Endodermal cell (in vitro differentiated cells): ENCODE measurements at places on chromosomes 5 and 9. TPM values are rescaled to one million over a fixed set of nuclear protein-coding genes. Genes with fewer than 3 reads are reported as not detected.

GRCh38 chr9:32875242-32875641 is 91.9 kb downstream of the TMEM215 start:
- H3K36me3 ChIP-seq = no peaks in the 10 kb centered on the region
- no peak overlapping the region for H3K4me3 ChIP-seq
- H3K27ac ChIP-seq = no peak overlapping the region

GRCh38 chr5:31731016-31731415 is 92.1 kb downstream of the PDZD2 start:
- no peak overlapping the region for H3K27ac ChIP-seq
- no peaks in the 10 kb centered on the region for H3K4me1 ChIP-seq
- no peak overlapping the region for H3K4me3 ChIP-seq

The TMC1 gene
- total RNA-seq = not detected in 3 replicates

The SLC45A2 gene
- 0.20 and 0.27 TPM in 2 replicates for total RNA-seq

- no peak overlapping the region for H3K27ac ChIP-seq
- H3K36me3 ChIP-seq = no peaks in the 10 kb centered on the region
- no peak for DNase-seq
- no peaks in the 10 kb centered on the region for H3K4me1 ChIP-seq
Measured at GRCh38 chr9:31259824-31260223, 1124.6 kb upstream of the ACO1 start.

- no peak overlapping the region for H3K4me3 ChIP-seq
- H3K27me3 ChIP-seq = no peaks in the 10 kb centered on the region
- DNase-seq = peak; percentile 74
- H3K4me1 ChIP-seq = no peaks in the 10 kb centered on the region
- peaks cover 31% of the 10 kb centered on the region for H3K36me3 ChIP-seq
- no peak overlapping the region for H3K27ac ChIP-seq
Measured at GRCh38 chr5:1515921-1516571, 7.7 kb downstream of the LPCAT1 start.

DNA sequence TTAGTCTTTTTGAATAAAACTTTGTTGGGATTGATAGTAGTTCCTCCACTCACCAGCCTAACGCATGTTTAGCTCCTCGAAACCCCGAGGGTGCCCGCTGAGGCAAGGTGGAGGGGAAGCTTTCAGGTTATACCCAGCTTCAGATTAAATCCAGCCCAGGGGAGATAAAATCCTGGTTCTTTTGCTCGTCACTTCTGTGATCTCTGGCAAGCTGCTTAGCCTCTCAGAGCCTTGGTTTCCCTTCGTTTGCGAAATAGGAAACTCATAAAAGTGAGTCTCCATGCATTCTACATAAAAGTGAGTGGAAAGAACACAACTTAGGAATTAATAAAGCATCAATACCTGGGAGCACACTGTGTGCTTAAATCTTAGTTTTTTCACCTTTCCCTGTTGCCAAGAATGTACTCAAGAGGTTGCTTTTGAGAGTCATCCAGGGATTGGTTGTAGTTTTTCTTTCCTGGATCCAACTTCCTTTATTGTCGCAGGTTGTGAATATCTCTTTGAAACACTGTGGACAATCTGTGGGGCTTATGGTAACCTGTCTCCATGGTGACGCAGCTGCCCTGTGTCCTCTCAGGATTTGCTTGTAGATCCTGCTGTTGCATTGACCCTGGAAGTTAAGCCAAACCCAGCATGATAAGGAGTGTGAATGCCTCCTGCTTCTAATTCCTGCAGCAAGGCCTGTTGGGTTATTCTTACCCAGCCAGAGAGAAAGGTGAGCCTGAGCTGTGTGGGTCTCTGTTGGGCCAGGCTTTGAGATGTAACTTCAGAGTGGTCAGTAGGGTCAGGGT is 2.0 kb downstream of the GALNT12 start:
- no peak overlapping the region for H3K27ac ChIP-seq
- peaks cover 29% of the 10 kb centered on the region for H3K4me1 ChIP-seq
- peak overlapping the region; percentile 56 for H3K4me3 ChIP-seq
- H3K27me3 ChIP-seq = peaks cover 19% of the 10 kb centered on the region

The CTNNAL1 gene
- total RNA-seq = 74.7 to 88.0 TPM (median 82.1 TPM) in 3 replicates

GRCh38 chr9:126292736-126293521 is 33.7 kb upstream of the MVB12B start:
- DNase-seq = no peak
- H3K4me3 ChIP-seq = no peak overlapping the region
- no peaks in the 10 kb centered on the region for H3K36me3 ChIP-seq
- H3K27ac ChIP-seq = no peak overlapping the region
- no peaks in the 10 kb centered on the region for H3K27me3 ChIP-seq

GRCh38 chr5:134083517-134083916 is 31.0 kb upstream of the TCF7 start:
- H3K4me1 ChIP-seq = no peaks in the 10 kb centered on the region
- H3K27me3 ChIP-seq = no peaks in the 10 kb centered on the region
- no peak for DNase-seq
- H3K4me3 ChIP-seq = no peak overlapping the region

The CCDC192 gene
- 1.2 to 1.3 TPM (median 1.2 TPM) in 3 replicates for total RNA-seq

The OMD gene
- not detected in 2 replicates for total RNA-seq

DNA sequence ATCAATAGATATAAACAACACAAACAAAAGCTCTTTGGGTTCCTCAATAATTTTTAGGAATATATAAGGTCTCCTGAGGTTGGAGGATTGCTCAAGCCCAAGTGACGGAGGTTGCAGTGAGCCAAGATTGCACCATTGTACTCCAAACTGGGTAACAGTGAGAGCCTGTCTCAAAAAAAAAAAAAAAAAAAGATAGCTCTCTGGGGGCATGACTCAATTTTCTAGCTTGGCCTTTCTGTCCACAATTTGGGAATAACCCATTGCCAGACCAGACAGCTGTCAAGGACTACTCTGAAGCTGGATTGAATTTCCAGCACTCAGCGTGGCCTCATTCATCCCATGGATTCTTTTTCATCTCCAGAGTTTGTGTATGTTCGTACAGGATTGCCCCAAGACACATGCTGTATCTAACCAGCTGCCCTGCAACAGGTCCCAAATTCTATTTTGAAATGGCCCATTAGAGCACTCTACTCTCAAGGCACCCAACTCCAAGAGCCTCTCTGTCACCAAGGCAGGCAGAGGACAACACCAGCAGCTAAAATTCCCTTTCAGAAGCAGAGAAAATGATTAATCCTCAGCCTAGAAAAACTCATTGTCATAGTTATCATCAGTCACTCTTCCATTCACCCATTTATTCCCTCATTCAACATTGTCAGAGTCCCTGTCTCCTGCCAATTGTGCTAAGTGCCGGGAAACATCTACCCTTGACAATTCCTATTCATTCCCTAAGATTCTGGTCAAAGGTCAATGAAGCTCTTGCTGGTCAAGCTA is 8.7 kb downstream of the FAM193B start:
- H3K36me3 ChIP-seq = peaks cover 56% of the 10 kb centered on the region
- H3K27ac ChIP-seq = peak overlapping the region; percentile 25
- H3K4me3 ChIP-seq = peak overlapping the region; percentile 30
- no peaks in the 10 kb centered on the region for H3K27me3 ChIP-seq
- DNase-seq = no peak

GRCh38 chr9:74681906-74682305 is 184.8 kb downstream of the RORB start:
- H3K4me3 ChIP-seq = no peak overlapping the region
- DNase-seq = no peak
- H3K36me3 ChIP-seq = no peaks in the 10 kb centered on the region
- no peak overlapping the region for H3K27ac ChIP-seq
- H3K4me1 ChIP-seq = no peaks in the 10 kb centered on the region
- H3K27me3 ChIP-seq = no peaks in the 10 kb centered on the region

DNA sequence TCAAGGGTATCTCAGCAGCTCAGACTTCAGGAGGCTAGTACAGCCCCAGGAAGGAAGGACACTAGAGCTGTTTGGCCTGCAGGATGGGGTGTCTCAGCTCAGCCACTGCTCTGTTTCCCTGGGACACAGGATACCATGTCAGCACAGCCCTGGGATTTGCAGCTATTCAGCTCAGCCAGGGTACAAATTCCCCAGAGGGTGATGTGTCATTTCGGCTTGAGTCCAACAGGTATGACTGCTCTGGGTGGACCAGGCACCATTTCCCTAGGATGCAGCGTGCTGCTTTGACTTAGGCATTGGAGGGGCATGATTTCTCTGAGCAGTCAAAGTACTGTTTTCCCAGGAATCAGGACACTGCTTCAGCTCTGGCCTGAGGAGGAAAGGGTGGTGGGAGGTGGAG is 130.1 kb downstream of the ARSB start:
- no peaks in the 10 kb centered on the region for H3K27me3 ChIP-seq
- no peaks in the 10 kb centered on the region for H3K4me1 ChIP-seq
- H3K4me3 ChIP-seq = peak overlapping the region; percentile 39
- H3K27ac ChIP-seq = no peak overlapping the region
- no peaks in the 10 kb centered on the region for H3K36me3 ChIP-seq
- no peak for DNase-seq

- H3K27ac ChIP-seq = no peak overlapping the region
- DNase-seq = no peak
- H3K4me3 ChIP-seq = no peak overlapping the region
Measured at GRCh38 chr9:6051511-6051950, 36.1 kb upstream of the RANBP6 start.

The MTAP gene
- 81.0 and 86.7 TPM in 2 replicates for total RNA-seq

The SYNPO gene
- total RNA-seq = 3.8 and 4.2 TPM in 2 replicates

- no peaks in the 10 kb centered on the region for H3K4me1 ChIP-seq
- no peaks in the 10 kb centered on the region for H3K27me3 ChIP-seq
- no peak for DNase-seq
- H3K27ac ChIP-seq = no peak overlapping the region
- H3K36me3 ChIP-seq = no peaks in the 10 kb centered on the region
- H3K4me3 ChIP-seq = no peak overlapping the region
Measured at GRCh38 chr9:34862836-34863235, 95.2 kb upstream of the PHF24 start.

The FAM153A gene
- not detected in 3 replicates for total RNA-seq

GRCh38 chr9:111050819-111051218 is 12.5 kb upstream of the LPAR1 start:
- no peaks in the 10 kb centered on the region for H3K36me3 ChIP-seq
- no peak overlapping the region for H3K4me3 ChIP-seq
- H3K4me1 ChIP-seq = no peaks in the 10 kb centered on the region
- DNase-seq = no peak

- no peaks in the 10 kb centered on the region for H3K36me3 ChIP-seq
- no peak for DNase-seq
- H3K27ac ChIP-seq = no peak overlapping the region
- H3K27me3 ChIP-seq = no peaks in the 10 kb centered on the region
- H3K4me1 ChIP-seq = peaks cover 14% of the 10 kb centered on the region
Measured at GRCh38 chr5:97097326-97098230, 44.8 kb downstream of the LIX1 start.

DNA sequence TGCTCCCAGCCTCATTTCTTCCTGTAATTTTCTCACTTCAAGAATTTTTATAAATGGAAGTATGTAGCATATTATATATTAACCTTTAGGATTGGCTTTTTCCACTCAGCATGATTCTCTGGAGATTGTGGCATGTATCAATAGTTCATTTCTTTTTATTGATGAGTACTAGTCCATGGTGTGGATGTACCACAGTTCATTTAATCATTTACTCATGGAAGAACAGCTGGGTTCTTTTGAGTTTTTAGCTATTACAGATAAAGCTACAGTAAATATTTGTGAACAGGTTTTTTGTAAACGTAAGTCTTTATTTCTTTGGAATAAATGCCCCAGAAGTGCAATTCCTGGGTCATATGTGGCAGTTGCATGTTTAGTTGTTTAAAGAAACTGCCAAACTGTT is 76.1 kb downstream of the UHRF2 start:
- no peak overlapping the region for H3K4me3 ChIP-seq
- H3K4me1 ChIP-seq = no peaks in the 10 kb centered on the region
- no peaks in the 10 kb centered on the region for H3K27me3 ChIP-seq
- DNase-seq = no peak
- H3K27ac ChIP-seq = no peak overlapping the region

DNA sequence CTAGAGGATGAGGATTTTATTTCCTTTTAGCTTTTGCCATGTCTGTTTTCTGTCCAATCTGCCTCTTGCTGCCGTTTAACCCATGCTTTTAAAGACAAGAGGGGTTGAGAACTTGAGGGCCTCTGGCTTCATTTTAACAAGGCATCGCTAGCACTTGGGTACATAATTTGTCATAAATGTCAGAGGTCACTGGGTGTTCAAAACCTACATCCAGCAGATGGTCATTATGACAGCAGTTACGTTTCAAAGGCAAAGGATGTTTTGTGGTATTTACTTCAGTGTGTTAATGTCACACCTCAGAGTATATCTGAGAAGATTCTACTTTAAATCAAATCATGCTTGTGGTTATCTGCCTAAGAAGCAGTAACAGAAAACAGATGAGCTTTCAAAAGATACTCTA is 918.3 kb downstream of the NR2F1-AS1 start:
- no peak overlapping the region for H3K27ac ChIP-seq
- no peaks in the 10 kb centered on the region for H3K36me3 ChIP-seq
- DNase-seq = no peak
- H3K27me3 ChIP-seq = no peaks in the 10 kb centered on the region

The AGXT2 gene
- total RNA-seq = not detected in 2 replicates

DNA sequence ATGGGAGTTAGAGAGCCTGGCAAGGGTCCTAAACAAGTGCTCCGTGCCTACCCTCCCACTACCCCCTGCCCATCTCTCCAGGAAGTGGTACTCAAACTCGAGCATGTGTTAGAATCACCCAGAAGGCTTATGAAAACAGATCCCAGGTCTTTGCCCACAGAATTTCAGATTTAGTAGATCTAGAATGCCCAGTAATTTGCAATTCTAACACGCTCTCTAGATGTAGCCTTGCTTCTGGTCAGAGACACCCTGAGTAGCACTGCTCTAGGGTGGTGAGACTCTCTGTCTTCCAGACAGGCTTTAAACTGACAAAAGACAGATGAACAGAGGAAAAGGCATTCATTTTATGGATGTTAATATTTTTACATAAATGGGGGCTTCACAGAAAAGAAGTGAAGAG is 20.7 kb upstream of the ERMP1 start:
- no peak for DNase-seq
- H3K27me3 ChIP-seq = peaks cover 7% of the 10 kb centered on the region
- no peak overlapping the region for H3K27ac ChIP-seq
- H3K4me1 ChIP-seq = peaks cover 2% of the 10 kb centered on the region

GRCh38 chr5:101838435-101838834 is 457.6 kb downstream of the SLCO4C1 start:
- no peaks in the 10 kb centered on the region for H3K4me1 ChIP-seq
- no peak overlapping the region for H3K27ac ChIP-seq
- H3K27me3 ChIP-seq = no peaks in the 10 kb centered on the region
- H3K4me3 ChIP-seq = no peak overlapping the region
